ENCODE measurements at places on chromosomes 2 and 18. TPM values are rescaled to one million over a fixed set of nuclear protein-coding genes. Genes with fewer than 3 reads are reported as not detected.

The GRHL1 gene
- total RNA-seq: 2.3 TPM

The STARD6 gene
- total RNA-seq: not detected

The GPAT2 gene
- 3.0 TPM for total RNA-seq

The DSG1 gene
- not detected for total RNA-seq

The KIF1A gene
- total RNA-seq: 2.2 TPM

The KLHL14 gene
- 0.28 TPM for total RNA-seq

The PDE11A gene
- total RNA-seq: 1.9 TPM

The SLC9A4 gene
- 0.34 TPM for total RNA-seq

The HOXD13 gene
- total RNA-seq: 0.15 TPM

The TSPYL6 gene
- not detected for total RNA-seq

The DOK6 gene
- 0.46 TPM for total RNA-seq

The ASXL3 gene
- 1.3 TPM for total RNA-seq

The EMILIN1 gene
- 8.4 TPM for total RNA-seq

The ANKRD30BL gene
- not detected for total RNA-seq

The RND3 gene
- total RNA-seq: 77.8 TPM

The NEURL3 gene
- total RNA-seq: 3.3 TPM

The BMP10 gene
- not detected for total RNA-seq

The KIAA2012 gene
- 0.11 TPM for total RNA-seq

The PIEZO2 gene
- 1.4 TPM for total RNA-seq

The CCNYL1 gene
- 38.6 TPM for total RNA-seq

The PROM2 gene
- 32.9 TPM for total RNA-seq

The SEMA4F gene
- total RNA-seq: 3.5 TPM

The EPHA4 gene
- 16.5 TPM for total RNA-seq
